ENCODE measurements at places on chromosomes 16 and 17.

- DNase-seq: no peak
Observed at GRCh38 chr17:43468691-43469139, 15.1 kb upstream of the DHX8 start.

GRCh38 chr16:11848842-11849241 is 2.5 kb downstream of the RSL1D1 start:
- DNase-seq: no peak

- DNase-seq: no peak
Observed at GRCh38 chr16:1920727-1921171, 2.5 kb upstream of the HS3ST6 start.

GRCh38 chr16:84198401-84198800 is 7.4 kb downstream of the ADAD2 start:
- DNase-seq: no peak

DNA sequence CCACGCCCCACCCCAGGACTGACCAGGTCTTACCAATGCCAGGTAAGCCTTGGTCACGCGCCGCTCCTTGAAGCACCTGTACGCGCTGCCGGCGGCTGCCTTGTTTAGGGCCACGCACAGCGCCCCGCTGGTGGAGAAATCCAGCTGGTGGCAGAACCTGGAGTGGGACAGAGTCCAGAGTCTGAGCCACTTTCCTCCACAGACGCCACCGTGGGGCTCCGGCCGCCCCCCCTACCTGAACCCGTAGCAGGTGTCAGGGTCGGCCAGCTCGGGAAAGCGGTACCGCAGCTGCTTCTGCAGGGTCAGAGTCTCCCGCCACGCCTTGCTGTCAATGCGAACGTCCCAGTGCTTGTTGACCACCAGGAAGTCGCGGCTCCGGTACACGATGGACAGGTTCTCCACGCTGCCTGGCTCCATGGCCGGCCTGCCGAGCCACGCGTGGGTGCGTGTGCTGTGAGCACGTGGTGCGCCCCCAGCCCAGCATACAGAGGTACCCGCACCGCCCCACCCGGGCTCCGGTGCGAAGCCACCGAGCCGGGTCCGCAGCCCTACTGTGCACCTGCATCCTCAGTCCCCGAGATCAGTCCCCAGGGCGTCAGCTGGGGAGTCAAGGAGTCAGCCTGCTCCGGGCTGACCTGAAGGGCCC is 737 bp downstream of the RPUSD1 start:
- DNase-seq: no peak

GRCh38 chr17:40301315-40301714 is 7.7 kb upstream of the RARA start:
- DNase-seq: no peak

- DNase-seq: no peak
Observed at GRCh38 chr17:80696964-80697363, 152.3 kb downstream of the RPTOR start.

DNA sequence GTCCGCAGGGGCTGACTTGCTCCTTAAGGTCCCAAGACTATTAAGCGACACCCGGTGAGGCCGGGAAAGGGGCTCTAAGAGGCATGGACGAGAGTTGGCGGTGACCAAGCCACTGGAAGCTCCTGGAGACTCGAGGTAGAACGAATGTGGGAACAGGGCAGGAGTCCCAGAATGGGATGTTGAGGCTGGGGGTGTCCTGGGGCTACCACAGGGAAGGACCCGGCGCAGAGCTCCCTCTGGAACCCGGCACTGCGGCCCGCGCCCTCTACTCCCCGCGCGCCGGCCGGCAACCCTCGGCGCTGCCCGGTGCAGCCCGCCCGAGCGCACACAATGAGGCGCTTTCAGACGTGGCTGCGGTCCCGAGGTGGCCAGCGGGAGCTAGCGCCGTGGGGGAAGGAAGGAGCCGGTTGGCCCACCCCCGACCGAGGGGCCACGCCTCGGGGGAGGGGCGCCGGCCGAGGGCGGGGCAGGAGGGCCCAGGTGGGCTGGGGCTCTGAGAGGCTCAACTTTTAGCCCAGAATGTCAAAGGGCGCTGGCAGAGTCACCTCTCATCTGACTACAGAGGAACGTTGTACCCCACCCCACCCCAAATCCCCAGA is at the start of gene CHST6:
Gene CHST6, minus strand, starts transcription at position 366 of the 599 bp plus-strand sequence. CDS start 15,613 bp downstream, outside the sequence.
- peak; percentile 21 for DNase-seq

- no peak for DNase-seq
Observed at GRCh38 chr16:78704416-78704815, 605.0 kb downstream of the WWOX start.

DNA sequence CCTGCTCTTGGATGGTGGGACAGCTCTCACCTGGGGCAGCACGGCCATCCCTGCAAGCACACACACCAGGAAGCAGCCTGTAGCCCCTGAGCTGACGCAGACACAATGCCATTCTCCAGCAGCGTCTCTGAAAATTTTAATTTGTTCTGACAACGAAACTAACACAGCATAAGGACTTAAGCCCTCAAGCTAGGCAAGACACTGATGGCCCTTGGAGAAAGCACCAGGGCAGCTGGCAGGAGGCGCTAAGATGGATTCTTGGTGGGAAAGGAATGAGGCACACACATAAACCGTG is 2.7 kb upstream of the LIMD2 start:
- DNase-seq: no peak

- DNase-seq: no peak
Observed at GRCh38 chr16:84245956-84246678, 6.3 kb upstream of the KCNG4 start.

GRCh38 chr16:73428121-73428520 is 380.2 kb upstream of the ZFHX3 start:
- DNase-seq: no peak

DNA sequence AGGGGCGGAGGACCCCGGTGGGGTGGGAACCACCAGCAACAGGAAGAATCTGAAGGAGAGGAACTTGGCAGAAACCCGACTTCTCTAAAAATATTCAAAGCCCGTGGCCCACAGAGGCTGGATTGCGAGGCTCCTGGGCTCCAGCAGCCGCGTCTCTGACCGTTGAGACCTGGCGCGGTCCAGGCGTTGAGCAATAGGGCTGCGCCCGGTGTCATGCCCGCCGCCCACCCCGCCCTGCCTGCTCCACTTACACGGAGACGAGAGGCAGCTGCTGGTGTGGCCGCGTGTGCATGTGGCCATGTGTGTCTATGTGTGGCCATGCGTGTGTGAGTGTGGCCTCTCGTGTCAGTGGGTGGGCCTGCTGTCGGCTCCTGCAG is 83.6 kb downstream of the IRF8 start:
- DNase-seq: no peak

DNA sequence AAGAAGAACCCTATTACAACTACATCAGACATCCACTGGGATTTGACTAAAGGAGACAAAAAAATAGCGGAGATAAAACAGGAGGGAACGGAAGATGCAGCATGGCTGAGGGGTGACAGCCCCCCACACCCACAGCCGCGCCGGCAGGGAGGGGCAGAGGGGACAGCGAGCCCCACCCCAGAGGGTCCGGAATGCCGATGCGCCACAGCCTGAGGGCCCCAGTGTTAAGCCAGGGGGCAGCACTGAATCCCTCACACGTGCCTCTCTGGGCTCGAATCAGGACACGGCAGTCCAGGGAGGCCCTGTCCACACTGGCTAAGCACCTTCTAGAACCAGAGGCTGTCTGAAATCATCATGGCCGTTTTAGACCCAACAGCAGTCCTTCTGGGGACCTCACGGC is 18.8 kb downstream of the MAP1LC3B start:
- DNase-seq: no peak

Measured in stimulated activated CD4-positive, alpha-beta T cell treated with anti-CD3 and anti-CD28 coated beads, Interleukin-4, amount 100 ng/mL, for 1 hour (primary cell).